Posterior cingulate gyrus (tissue), 11 donors: ENCODE measurements at places on chromosomes 12 and 14.

GRCh38 chr12:40684986-40685385 is 7.3 kb upstream of the CNTN1 start:
- DNase-seq: no peak

GRCh38 chr12:10554228-10554755 is 48.6 kb downstream of the EIF2S3B start:
- no peak for DNase-seq

- DNase-seq: no peak
Measured at GRCh38 chr14:60094306-60094897, 2.7 kb downstream of the PCNX4 start.

GRCh38 chr14:24058951-24059475 is 7.2 kb downstream of the CARMIL3 start:
- no peak for DNase-seq

DNA sequence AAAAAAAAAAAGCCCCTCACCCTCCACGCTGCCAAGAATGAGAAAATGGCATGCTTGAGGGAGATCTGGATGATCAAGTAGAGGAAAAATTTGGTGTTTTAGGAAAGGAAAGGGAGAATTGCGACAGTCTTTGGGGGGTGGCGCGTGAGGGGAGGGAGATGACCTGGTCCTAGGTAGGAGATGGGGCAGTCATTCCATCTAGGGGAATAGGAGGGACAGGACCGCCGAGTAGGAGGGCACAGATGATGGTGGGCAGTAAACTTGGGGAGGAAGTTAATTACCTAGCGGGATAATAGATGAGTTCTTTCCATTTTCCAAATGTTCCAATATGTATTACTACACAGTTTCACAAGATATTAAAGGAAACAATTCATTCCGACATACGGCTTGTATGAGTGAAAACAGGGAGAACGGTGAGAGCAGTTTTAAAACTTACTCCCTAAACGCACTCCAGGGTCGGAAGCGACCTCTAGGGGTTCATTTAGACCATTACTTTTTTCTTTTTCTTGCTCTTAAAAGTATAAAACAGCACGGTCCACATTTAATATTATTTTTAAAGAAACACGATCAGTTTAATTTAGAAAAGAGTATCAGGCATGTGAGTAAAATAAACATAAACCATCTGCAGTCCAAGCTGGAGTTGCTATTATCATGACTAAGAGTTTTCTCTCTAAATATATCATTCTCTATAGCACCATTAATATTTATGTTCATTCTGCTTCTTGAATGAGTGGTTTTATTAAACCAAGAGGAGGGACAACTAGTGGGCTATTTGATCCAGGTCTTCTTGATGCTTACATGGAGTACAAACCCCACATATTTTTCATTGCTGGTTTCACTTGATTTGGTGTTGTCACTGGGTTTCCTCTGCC is 3.0 kb upstream of the FNTB start:
- DNase-seq: no peak

GRCh38 chr14:79568594-79568993 is 642.7 kb downstream of the DIO2 start:
- DNase-seq: no peak

- no peak for DNase-seq
Measured at GRCh38 chr12:52215587-52216031, 17.4 kb upstream of the KRT7 start.

DNA sequence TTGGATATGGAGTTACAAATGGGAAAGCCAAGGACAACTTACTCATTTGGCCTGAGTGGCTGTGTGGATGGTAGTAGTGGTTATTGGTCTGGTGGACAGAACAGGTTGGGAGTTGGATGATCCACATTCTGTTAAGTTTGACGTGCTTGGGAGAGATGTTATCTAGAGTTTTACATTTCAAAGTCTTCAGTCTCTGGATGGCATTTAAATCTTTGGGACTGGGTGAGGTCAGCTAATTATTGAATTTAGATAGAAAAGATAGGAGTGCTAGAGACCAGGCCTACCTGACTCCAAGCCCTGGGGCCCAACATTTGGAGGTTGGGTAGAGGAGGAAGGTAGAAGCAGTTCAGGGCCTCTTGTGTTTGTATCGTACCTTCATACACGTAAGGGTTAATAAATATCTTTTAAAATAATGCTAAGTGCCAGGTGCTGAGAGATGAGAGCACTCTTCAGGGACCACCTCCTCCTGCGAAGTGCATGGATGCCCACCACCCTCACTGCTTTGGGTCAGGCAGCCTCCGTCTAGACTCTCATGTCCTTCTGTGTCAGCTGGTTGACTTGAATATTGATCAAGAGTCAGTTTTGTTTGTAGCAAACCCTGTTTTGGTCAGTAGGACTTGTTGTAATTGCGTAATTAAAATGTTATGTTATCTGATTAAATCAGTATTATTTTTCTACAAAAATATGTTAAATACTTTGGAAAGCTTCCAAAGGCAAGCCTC is 460.4 kb upstream of the RGS6 start:
- no peak for DNase-seq

DNA sequence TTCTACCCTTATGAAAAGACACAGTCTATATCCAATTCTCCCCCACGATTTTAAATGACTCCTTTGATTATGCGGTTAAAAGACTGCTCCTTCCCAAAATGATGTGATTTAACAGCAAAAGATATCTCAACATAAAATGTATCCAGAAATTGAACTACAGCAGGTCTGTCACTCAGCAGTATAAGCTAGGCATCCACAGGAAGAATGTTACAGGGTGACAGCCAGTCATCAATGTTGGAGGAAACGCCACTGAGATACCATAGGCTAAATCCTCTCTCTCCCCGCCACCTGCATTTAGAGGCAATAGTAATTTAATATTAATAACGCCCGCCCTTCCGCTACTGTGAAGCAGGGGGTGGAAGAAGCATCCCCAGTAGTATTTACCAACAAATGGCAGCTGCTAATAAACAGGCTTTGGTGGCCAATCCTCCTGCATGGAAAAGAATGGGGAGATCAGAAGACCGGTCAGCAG is 613 bp downstream of the RECQL start:
- DNase-seq: no peak
